ENCODE measurements at places on chromosomes 1 and 21.

GRCh38 chr1:31140299-31140698 is 74.8 kb upstream of the PUM1 start:
- no peak for DNase-seq

DNA sequence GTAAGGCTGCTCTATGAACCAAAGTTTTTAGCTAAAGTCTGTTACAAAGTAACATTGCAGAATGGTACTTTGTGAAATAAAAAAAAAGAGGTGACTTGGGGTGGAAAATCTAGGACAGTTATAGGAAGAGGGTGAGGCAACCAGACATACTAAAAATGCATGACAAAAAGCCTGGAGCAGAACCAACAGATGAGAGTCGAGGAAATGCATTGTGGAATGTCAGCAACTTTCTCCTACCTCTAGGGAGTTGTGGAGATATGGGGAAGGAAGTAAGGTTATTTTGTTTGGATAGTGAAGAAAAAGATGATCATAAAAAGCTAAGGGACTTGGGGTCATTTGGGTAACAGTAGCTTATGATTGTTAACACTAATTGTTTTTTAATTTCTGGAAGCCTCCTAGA is 295.6 kb downstream of the S1PR1 start:
- no peak for DNase-seq

DNA sequence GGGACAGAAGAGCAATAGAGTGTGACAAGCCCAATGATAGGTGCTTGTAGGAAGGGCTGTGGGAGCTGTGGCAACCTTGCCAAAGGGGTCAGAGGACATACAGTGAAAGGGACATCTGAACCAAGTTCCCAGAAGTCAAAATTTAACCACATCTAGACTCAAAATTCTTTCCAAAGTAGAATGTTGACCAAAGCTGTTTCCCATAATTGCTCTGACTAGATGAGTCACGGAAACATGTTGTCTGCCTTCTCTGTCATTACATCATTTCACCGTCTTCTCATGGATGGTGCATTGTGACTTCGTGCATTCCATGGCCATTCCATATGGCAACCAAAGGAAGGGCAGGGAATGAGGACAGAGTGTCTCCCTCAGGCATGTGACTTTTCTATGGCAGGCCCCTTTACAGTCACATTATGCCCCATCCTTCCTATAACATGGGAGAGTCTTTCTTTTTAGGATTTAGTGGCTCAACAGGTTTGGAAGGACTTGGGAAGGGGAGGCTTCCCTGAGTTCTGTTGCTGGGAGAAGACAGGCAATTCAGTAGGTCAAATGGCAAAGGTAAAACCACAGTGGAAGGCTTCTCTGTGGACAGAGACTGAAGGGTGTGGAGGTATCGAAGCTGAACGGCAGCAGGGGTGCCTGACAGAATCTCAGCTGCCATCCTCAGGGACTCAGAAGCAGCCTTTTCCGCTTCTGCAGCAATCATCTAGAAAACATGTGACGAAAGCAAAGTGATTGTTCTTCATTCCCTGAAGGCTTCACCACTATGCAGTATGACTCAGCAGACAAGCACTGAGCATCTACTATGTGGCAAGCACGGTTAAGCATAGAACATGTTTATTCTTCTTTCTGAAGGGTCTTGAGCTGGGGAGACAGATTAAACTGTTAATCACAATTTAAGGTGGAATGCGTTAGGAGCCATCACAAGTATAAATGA is 24.7 kb downstream of the NPHS2 start:
- no peak for DNase-seq

GRCh38 chr1:84757301-84757700 is 67.0 kb upstream of the SSX2IP start:
- DNase-seq: no peak

- DNase-seq: no peak
Observed at GRCh38 chr1:51305371-51305823, 25.0 kb downstream of the TTC39A start.
